Hematopoietic multipotent progenitor cell treated with erythropoietin and hydrocortisone succinate and interleukin-3 and kit ligand, for 17 days (in vitro differentiated cells): ENCODE measurements at places on chromosomes 3 and 15.

GRCh38 chr3:113218681-113219045 is 7.3 kb downstream of the BOC start:
- no peak for DNase-seq

GRCh38 chr3:16658004-16658924 is 53.0 kb upstream of the DAZL start:
- DNase-seq = no peak

DNA sequence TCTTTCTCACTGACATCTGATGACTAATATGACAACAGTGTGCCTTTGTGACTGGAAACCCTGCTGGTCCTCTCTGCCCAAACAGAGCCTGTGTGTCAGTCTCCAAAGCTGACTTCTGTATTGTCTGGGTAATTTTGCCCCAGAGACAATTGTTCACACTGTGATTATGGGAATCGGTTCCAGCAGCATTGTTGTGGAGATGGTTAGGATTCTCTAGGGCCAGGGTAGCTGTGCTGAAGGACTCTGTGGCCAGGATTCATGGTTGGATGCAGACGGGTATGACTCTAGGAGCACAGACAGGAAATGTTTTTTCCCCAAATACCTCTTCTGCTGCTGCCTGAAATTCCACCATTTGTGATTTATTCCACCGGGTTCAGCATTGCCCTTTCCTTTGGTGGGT is 57.5 kb upstream of the ITGA11 start:
- DNase-seq = no peak

DNA sequence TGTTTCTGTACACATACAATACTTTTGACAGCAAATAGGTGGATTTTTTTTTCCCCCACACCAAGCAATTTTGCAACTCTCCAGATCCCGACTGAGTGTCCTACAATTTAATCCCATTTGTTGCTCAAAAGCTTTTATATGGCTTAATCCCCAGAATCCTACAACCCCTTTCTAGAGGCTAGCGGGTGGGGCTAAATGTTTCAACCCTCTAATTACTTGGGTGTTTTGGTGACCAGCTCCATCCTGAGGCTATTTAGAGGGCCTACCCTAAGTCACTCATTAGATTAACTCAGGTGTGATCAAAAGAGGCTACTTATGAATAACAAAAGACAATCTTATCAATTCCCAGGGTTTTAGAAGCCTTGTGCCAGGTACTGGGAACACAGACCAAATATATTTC is 21.0 kb upstream of the FBXL2 start:
- no peak for DNase-seq

GRCh38 chr3:97778152-97778551 is 13.6 kb downstream of the ARL6 start:
- DNase-seq = no peak

DNA sequence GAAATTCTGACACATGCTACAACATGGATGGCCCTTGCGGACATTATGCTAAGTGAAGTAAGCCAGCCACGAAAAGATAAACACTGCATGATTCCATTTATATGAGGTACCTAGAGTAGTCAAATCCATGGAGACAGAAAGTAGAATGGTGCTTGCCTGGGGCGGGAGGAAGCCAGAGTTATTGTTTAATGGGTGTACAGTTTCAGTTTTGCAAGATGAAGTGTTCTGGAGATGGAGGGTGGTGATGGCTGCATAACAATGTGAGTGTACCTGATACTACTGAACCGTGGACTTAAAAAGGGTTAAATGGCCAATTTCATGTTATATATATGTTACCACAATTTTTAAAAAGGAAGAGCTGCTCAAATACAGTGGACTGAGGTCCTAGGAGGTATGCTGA is 66.9 kb downstream of the SEMA5B start:
- no peak for DNase-seq

DNA sequence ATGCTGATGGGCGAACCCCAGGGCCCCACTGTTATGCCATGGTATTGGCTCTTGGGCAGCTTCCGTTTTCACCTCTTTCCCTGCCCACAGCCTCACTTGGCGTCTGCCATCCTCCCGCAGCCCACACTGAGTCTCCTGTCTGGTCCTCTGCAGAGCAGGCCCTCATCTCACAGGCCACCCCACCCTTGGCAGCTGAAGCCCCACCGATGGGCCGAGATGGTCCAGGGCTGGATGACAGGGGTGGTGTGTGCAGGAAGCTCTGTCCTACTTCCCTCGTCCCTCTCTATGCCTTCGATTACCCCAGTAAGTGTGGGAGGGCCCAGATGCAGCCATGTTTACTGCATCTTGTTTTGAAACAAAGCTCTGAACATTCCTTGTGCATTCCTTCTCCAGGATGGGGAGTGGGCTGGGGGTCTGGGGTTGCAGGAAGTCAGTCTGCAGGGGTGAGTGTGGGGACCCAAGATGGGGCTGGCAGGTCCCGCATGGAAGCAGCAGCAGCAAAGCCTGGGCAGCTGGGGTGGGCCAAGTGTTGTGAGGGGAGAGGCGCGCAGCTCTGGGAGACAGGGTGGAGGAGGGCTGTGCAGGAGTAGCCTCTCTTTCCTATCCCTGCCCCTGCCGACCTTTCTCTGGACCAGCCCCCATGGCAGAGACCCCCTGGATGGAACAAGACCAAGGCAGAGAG is 20.9 kb downstream of the TBC1D21 start:
- no peak for DNase-seq

GRCh38 chr3:186025161-186025560 is 83.7 kb downstream of the ETV5 start:
- no peak for DNase-seq

DNA sequence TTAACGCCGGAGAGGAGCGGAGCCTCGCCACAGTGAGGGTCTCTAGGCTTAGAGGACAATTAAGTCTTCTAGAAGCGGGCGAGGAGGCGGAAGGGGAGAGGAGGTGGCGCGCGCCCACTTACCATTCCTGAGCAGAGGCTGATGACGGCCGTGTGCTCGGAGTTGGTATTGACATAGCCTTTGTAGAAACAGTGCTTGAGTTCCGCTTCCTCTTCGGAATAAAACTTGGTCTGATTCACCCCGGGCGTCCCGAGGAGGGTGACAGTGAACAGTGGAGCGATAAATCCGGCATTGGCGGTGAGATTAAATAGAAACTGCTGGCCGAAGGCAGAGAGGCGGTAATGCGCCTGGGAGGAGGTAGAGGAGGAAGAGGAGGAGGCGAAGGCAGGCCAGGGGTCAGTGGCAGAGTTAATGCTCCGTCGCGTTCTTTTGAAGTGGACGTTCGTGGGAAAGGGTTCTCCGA is 1.3 kb downstream of the ADAMTS9 start:
- no peak for DNase-seq

DNA sequence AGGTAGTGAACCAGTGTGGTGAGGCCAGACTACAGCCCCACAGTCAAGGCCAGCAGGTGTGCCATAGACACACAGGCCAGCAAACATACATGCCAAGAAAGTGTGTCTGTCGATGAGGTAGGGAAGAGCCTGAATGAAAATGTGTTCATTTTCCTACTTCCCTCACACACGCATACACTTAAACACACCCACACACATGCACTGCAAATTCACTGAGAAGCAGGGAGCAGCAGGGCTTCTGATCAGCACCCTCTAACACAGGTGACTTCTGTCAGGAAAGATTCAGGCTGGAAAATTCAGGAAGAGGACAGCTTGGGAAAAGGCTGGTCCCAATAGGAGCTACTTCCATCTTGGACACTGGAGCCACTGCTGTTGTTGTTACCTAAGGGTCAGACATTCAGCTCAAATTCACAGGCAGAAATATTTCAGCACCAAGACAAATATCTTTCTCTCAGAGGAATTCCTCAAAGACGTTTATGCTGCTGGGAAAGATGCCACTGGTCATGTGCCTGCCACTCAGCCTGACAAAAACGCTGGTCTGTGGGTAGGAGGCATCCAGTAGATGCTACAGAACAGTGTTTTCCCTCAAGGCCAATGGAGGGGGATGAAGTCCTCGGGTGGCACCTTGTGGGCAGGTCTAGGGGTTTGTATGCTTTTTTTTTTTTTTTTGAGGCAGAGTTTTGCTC is 40.9 kb upstream of the LARS2 start:
- no peak for DNase-seq
